ENCODE measurements at places on chromosomes 11 and 22. TPM values are rescaled to one million over a fixed set of nuclear protein-coding genes. Genes with fewer than 3 reads are reported as not detected.

Gene ATM
- total RNA-seq, result 107 TPM

Gene TPBGL
- not detected for total RNA-seq

DNA sequence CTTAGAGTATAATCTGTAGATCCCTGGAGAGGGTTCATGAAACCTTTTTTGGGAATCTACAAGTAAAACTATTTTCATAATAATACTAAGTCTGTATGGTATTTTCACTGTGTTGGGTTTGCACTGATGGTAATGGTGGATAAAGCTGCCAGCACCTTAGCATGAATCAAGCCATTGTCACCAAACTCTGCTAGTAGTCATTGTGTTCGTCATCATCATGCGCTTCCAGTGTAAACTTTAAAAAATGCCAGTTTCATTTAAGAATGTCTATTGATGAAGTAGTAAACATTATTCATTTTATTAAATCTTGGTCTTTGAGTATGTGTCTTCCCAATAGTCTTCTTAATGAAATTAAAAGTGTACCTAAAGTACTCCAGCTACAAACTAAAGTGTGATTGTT, 15.0 kb downstream of the ALKBH3 start:
- no peak for DNase-seq
- H3K27ac ChIP-seq, result peak overlapping the region; percentile 81
- H3K27me3 ChIP-seq, result no peaks in the 10 kb centered on the region
- H3K36me3 ChIP-seq, result peaks cover 20% of the 10 kb centered on the region

GRCh38 chr11:34075178-34075820, 23.8 kb downstream of the CAPRIN1 start:
- H3K27ac ChIP-seq, result peak overlapping the region; percentile 61
- no peaks in the 10 kb centered on the region for H3K4me1 ChIP-seq
- H3K36me3 ChIP-seq, result peaks cover 65% of the 10 kb centered on the region
- H3K27me3 ChIP-seq, result no peaks in the 10 kb centered on the region
- no peak for DNase-seq

DNA sequence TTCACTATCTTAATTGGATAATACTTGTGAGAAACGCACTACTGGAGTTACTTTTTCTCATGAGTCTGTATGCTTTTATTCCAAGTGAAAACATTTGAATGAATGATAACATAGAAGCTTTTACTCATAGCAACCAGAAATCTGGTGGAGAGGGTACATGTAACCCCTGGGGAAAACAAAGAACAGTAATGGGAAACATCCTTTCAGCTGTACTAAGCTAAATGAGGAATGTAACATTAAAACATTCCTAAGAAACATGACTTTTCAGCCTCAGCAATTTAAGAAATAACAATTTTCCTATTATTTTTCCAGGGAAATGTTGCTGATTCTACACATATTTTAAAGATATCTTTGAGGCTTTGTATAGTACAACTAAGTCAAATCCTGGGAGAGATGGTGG, 97.2 kb upstream of the CEP126 start:
- H3K27me3 ChIP-seq, result no peaks in the 10 kb centered on the region
- no peaks in the 10 kb centered on the region for H3K4me1 ChIP-seq
- no peak for DNase-seq
- no peak overlapping the region for H3K27ac ChIP-seq
- H3K4me3 ChIP-seq, result no peak overlapping the region
- no peaks in the 10 kb centered on the region for H3K36me3 ChIP-seq

- H3K4me3 ChIP-seq, result no peak overlapping the region
- H3K27ac ChIP-seq, result no peak overlapping the region
- peaks cover 3% of the 10 kb centered on the region for H3K27me3 ChIP-seq
- H3K36me3 ChIP-seq, result no peaks in the 10 kb centered on the region
- H3K4me1 ChIP-seq, result no peaks in the 10 kb centered on the region
- DNase-seq, result no peak
Measured at GRCh38 chr22:37128555-37129281, 19.2 kb upstream of the TMPRSS6 start.

Measured in tibial nerve (tissue), 4 donors.